ENCODE measurements at places on chromosomes 11 and 22. TPM values are rescaled to one million over a fixed set of nuclear protein-coding genes. Genes with fewer than 3 reads are reported as not detected.

- no peak for DNase-seq
Measured at GRCh38 chr22:26570115-26570514, 19.8 kb downstream of the TPST2 start.

DNA sequence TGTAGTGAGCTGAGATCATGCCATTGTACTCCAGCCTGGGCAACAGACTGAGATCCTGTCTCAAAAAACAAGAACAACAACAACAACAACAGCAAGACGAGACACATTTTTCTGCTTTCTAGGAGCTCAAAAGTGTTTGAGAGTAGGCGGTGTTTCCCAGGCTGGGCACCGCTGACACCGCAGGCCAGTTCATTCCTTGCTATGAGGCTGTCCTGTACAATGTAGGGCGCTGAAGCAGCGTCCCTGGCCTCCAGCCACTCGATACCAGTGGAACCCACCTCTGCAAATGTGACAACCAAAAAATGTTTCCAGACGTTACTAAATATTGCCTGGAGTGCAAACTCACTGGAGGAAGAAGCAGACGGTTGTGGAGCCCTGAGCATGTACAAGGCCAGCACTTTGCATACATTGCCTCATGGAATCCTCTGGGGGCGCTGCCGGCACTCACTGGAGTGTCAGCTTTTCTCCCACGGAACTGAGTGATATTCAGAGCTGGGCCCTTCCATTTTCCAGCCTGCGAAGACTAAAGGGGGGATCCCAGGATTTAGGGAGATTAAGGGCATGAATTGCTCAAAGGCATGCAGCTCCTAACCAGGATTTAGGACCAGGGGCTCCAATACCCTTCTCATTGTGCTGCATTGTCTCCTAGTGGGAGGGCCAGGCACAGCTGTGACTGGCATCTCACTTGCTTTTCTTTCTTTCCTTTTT lies 5.8 kb upstream of the MIEF1 start:
- no peak for DNase-seq

GRCh38 chr11:24900514-24900913 lies 403.7 kb downstream of the LUZP2 start:
- DNase-seq: no peak

DNA sequence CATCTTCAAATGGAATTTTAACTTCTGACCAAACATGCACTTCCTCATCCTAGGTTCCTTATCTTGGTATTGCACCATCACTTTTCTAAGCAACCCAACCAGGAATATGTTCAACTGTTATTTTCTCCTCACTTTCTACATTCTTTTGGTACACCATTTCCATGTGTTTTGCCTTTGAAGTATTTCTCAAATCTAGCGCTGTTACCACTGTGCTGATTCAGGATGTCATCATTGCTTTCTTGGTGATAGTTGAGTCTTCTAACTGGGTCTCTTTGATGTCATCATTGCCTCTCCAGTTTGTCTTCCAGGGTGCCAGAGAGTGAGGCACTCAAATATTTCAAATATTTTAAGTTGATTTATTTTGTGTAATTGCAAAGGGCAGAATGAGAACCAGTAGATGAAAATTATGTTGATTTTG lies 47.5 kb downstream of the HORMAD2 start:
- DNase-seq: no peak

TUBA8 gene
- total RNA-seq: 2.2 TPM

LYVE1 gene
- 0.27 TPM for total RNA-seq

All from kidney epithelial cell (primary cell).